Stimulated activated CD4-positive, alpha-beta T cell treated with anti-CD3 and anti-CD28 coated beads, Interleukin-15, amount 100 ng/mL, for 1 hour (primary cell): ENCODE measurements at places on chromosomes 7 and 10.

DNA sequence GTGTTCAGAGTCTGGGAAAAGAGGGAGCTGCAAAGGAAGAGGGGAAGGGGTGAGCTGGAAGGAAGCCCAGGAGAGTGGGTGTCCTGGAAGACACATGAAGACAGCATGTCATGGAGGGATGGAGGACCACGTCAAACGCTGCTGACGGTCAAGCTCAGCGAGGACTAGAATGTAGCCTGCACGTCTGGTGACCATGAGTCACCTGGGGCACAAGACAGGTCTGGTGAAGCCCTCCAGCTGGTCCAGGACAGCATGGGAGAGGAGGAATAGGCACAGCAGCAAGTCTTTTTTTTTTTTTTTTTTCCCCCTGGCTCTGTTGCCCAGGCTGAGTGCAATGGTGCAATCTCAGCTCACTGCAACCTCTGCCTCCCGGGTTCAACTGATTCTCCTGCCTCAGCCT lies 19.6 kb upstream of the AMZ1 start:
- DNase-seq = no peak

- DNase-seq = no peak
Measured at GRCh38 chr10:88676283-88677060, 12.2 kb downstream of the LIPF start.

DNA sequence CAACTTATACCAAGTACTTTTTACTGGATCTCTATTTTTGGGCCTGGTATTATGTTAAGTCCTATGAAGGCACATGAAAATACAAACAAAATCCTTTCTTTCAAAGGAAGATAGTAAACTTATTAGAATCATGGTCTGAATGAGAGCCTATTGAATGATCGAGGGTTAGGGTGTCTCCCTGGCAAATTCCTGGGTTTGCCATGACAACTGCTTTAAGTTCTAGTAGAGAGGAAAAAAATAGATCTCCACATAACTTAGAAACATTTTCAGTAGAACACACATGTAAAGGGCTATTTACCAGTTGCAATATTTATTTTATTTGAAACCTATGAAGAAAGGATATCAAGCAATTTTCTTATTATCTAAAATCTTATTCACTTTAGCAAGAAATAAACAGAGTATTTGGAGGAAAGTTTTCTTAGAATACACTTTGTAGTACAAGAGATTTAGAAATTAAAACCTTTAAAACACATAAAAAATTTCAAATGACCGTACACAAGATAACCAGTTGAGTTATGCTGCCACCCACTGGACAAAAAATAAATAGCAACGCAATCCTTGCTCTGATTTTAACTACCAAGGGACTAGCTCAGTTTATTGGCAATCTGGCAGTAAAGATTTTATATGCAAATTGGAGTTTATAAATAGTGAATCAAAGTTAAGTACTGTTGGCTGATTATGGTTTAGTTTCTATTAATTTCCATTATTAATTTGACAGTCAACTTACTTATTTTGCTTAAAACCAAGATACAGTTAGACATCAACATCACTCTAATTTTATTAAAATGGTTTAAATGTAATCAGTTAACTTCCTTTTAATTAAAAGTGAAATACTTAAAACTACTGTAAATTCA lies 33.9 kb downstream of the CACUL1 start:
- no peak for DNase-seq

DNA sequence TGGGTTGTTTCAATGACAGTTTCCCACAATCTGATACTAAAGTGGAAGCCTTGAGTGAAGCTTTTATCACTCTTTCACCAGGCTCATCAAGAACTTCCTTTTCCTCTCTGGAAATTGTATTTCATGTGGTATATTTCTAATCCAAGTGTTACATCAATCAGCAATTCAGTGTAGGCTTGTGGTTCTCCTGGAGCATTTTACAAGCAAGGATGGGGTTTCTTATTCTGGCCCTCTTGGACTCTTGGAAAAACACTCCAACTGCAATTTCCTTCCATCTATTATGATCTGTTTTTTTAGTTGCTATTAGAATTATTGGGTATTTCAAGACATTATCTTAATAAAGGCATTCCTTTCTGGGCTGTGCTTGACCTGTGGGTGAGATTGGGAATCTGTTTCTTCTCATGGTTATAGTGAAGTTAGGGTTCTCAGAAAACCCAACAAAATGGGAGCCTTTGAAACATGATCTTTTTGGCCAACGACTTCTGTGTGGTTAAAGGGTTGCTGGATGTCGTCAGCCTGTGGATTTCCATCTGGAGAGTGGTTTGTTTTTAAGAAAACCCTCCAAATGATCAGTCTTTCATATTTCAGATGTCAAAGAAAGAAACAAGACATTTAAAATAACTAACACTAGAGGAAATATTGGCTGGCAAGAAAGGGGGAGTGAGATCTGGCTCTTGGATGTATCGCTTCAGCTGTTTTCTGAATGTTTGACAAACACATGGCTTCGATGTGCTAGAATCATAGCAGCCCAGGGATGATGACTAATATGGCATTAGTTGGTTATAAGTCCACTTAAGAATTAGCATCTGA lies 540.2 kb downstream of the LRMDA start:
- no peak for DNase-seq

DNA sequence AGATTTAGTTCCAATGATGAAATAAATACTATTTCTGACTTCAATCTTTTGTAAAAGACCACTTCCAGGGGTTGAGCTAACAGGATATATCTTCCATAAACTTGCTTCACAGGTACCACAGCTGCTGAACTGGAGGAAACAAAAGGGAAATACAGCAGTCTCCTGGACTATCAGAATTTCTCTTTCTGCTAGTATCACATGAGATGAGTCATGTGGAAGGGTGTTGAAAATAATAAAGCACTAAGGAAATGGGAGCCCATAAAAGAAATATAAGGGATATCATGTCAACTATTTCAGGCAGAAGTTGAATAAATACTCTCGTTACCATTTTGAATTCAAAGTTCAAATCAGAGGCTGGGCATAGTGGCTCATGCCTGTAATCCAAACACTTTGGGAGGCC lies 250.3 kb upstream of the NFE2L3 start:
- no peak for DNase-seq

GRCh38 chr7:47908720-47909119 lies 39.5 kb downstream of the PKD1L1 start:
- DNase-seq = no peak

DNA sequence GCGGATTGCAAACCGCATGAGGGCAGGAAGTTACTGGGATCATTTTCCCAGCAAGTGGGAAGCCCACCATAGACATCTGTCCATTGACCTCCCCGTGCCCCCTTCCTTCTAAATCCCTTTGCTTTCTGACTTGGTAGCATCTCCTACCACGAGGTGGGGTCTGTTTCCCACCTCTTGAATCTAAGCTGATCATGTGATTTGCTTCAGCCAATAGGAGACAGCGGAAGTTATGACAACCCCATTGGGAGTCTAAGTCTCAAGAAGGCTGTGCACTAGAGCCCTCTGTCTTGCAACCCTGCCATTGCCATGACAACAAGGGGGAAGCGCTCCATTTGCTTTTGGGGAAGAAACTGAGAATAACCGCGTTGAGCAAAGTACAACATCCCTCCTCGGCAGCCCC lies 39.2 kb upstream of the CARD11 start:
- no peak for DNase-seq

- DNase-seq = no peak
Measured at GRCh38 chr7:16590424-16590823, 55.1 kb downstream of the ANKMY2 start.

DNA sequence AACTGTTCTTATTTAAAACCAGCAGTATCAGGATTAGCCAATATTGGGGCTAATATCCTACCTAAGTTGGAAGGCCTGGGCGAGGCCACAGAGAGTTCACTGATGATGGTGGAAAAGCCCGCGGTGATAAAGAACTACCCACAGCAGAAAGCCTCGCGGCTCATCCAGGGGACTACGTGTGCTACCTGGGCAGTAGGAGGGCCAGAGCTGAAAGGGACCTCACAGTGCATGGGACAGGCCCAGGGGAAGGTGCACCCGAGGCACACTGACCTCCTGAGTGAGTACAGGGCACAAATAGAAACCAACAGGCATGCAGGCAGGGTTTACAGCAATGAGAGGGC lies 1.4 kb downstream of the WDR86 start:
- DNase-seq = no peak

- no peak for DNase-seq
Measured at GRCh38 chr10:113740850-113741249, 10.6 kb upstream of the PLEKHS1 start.

- DNase-seq = no peak
Measured at GRCh38 chr10:100710151-100710871, 35.1 kb upstream of the PAX2 start.

DNA sequence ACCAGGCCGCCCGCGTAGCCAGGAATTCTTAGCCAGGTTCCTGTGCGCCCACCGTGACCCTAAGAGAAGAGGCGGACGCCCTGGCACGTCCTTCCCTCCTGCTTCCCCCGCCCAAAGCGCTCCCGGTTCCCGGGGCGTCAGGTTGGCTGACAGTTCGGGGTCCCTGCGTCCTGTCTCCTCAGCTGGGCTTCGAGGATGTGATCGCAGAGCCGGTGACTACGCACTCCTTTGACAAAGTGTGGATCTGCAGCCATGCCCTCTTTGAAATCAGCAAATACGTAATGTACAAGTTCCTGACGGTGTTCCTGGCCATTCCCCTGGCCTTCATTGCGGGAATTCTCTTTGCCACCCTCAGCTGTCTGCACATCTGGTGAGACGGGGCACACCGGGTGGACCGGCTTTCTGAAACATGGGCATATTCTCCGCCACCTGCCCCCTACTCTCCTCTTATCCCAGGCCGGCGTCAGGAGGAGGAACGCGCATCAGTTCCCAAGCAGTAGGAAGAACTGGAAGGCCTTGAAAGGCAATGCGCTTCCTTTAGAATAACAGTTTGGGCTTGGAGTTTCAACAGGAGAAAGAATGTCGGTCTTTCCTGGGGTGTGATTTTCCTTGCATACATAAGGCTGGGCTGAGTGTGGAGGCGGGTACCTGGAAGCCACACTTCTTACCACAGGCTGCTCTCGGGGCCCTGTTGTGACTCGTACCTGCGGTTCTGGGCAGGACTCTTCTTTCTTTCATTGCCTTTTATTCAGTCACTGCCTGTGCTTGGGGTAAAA lies 728 bp downstream of the CAV2 start:
- DNase-seq = no peak

GRCh38 chr7:142133731-142134148 lies 22.2 kb downstream of the MGAM2 start:
- no peak for DNase-seq

DNA sequence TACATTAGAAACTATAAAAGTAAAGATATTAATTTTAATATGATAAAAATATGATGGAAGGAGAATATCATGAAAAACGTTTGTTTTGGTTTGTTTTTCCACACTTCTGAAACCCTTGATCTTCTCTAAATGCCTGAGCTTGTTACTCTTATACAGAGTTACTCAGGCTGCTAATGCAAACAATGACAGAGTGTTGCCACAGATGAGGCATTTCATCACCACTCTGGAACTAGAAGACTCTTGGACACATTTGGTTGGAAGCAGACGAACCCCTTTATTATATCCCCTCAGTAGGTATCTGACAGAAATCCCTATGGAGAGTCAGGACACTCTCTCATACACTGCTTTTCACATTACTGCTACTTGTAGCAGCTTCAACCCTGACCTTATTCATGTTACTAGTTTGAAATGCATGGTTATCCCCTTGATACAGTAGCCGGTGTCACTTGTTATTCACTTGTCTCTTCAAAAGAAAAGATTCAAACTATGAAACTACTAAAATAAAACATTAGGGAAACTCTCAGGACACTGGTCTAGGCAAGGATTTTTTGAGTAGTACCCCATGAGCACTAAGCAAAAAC lies 66.9 kb downstream of the SEMA3C start:
- no peak for DNase-seq

- no peak for DNase-seq
Measured at GRCh38 chr7:149475121-149476045, 14.5 kb upstream of the ZNF777 start.

DNA sequence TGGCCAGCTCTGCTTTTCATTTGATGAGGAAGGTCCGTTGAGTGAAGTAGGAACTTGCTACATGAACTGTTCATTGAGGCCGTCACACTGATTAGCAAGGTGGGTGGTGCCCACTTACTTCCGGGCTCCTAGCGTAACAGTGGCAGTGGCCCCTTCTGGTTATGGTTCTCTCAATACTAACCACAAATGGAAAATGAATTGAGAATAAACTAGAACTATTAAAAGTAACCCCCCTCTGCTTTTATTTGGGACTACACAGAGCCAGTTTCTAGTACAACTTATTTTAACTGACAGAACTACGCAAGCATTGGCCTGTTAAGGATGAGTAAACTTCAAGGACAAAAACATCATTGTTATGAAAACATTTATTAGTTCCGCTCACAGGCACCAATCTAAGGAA lies 519.1 kb downstream of the INHBA start:
- DNase-seq = no peak

DNA sequence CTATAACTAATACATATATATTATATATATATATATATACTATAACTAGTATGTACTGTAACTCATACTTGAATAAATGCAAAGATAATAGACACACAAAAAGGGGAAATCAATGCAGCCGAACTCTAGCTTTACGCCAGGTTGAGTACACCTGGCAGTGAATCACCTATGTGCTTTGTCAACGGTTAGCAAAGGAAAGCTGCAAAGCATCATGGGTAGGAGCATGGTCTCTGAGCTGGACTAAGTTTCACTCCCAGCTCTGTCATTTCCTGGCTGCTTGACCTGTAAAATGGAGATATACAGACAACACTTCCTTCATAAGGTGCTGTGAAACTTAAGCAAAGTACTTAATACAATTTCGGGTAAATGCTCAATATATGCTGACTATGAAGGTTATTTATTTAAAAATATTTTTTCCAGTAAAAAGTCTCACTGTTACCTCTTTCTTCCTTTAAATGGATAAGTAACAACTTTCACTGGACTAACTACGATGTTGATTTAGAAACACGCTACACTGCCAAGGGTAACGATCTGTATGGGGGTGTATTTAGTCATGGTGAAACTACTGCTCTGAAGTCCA lies 61.7 kb upstream of the ITGA8 start:
- DNase-seq = no peak

- peak; percentile 8 for DNase-seq
Measured at GRCh38 chr7:134513169-134513752, 14.1 kb upstream of the AKR1B10 start.

DNA sequence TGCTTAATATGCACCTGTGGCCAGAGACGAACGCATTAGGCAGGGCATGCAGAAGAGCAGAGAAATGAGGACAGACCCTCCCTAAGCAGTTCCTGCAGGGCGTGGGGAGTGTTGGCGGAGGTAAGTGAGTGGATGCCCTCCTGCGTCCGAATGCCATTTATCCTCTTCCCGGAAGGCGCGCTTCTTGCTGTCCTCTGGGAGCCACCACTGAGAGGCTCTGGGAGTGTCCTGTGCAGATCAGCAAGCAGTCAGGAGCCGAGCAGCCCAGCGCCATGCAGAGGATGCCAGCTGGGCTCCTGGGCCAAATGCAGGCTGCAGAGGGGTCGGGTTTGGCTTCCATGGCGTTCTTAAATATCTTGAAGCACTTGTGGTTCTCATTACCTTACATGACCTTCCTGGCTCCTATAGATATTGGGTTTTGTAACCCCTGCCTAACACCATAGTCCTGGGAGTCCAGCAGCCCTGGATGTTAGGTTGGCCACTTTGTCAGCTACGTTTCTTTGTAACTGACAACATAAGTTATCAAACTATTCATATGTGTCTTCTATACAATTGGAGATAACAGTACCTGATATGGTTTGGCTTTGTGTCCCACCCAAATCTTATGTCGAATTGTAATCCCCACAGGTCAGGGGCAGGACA lies 30.0 kb upstream of the SLIT1 start:
- no peak for DNase-seq

- no peak for DNase-seq
Measured at GRCh38 chr10:14439451-14440259, 108.9 kb upstream of the FRMD4A start.
